ENCODE measurements at places on chromosomes 2 and 18. TPM values are rescaled to one million over a fixed set of nuclear protein-coding genes. Genes with fewer than 3 reads are reported as not detected.

GRCh38 chr2:12141618-12142258 lies 395.3 kb downstream of the LPIN1 start:
- no peak for DNase-seq
- no peak overlapping the region for H3K27ac ChIP-seq
- H3K36me3 ChIP-seq, result no peaks in the 10 kb centered on the region
- peaks cover 24% of the 10 kb centered on the region for H3K4me1 ChIP-seq
- no peak overlapping the region for H3K4me3 ChIP-seq
- no peaks in the 10 kb centered on the region for H3K27me3 ChIP-seq

GRCh38 chr2:175468431-175469098 lies 287.1 kb upstream of the ATP5MC3 start:
- H3K36me3 ChIP-seq, result no peaks in the 10 kb centered on the region
- DNase-seq, result no peak
- H3K4me3 ChIP-seq, result no peak overlapping the region

- H3K36me3 ChIP-seq, result no peaks in the 10 kb centered on the region
- no peaks in the 10 kb centered on the region for H3K27me3 ChIP-seq
- H3K27ac ChIP-seq, result peak overlapping the region; percentile 35
- no peak overlapping the region for H3K4me3 ChIP-seq
Measured at GRCh38 chr2:32863803-32864202, 83.0 kb upstream of the LTBP1 start.

- peaks cover 46% of the 10 kb centered on the region for H3K4me1 ChIP-seq
- no peaks in the 10 kb centered on the region for H3K27me3 ChIP-seq
- H3K36me3 ChIP-seq, result no peaks in the 10 kb centered on the region
- H3K4me3 ChIP-seq, result no peak overlapping the region
- no peak overlapping the region for H3K27ac ChIP-seq
Measured at GRCh38 chr18:35189510-35189909, 51.3 kb upstream of the ZNF397 start.

DNA sequence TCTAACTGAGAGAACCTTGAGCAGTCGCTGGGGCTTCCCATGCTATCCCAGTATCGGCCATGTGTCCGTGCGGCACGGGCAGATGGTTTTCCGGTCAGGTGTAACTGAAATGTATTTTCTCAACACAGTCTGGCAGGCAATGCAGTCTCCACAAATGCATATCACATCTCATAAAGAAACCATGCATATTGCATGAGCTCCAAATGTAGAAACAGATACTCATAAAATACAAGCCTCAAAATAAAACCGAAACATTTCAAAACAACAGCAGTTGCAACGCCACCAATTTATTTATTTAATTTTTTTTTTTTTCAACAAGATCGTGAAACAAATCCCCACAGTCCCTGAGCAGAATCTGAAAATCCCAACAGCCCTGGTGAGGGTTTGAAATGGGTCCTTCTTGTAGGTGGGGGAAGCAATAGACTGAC lies 299.4 kb downstream of the LPIN1 start:
- no peak for DNase-seq
- H3K27me3 ChIP-seq, result no peaks in the 10 kb centered on the region
- no peaks in the 10 kb centered on the region for H3K4me1 ChIP-seq
- H3K27ac ChIP-seq, result no peak overlapping the region

DNA sequence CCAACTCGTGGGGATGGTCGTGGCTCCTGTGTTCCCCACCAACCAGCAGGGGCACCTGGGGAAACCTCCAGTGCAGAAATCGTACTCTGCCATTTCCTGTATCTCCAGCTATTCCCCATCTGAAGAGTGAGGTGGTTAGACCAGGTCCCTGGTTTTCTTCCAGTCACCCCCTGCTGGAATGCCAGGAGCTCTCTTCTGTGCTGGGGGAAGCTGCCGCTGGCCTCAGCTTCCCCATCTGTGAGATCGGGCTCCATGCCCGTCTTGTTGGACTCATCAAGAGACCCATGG lies 119.7 kb downstream of the INHBB start:
- H3K27ac ChIP-seq, result no peak overlapping the region
- peaks cover 98% of the 10 kb centered on the region for H3K27me3 ChIP-seq
- peak overlapping the region; percentile 52 for H3K4me3 ChIP-seq
- DNase-seq, result no peak
- H3K4me1 ChIP-seq, result peaks cover 16% of the 10 kb centered on the region
- no peaks in the 10 kb centered on the region for H3K36me3 ChIP-seq

DNA sequence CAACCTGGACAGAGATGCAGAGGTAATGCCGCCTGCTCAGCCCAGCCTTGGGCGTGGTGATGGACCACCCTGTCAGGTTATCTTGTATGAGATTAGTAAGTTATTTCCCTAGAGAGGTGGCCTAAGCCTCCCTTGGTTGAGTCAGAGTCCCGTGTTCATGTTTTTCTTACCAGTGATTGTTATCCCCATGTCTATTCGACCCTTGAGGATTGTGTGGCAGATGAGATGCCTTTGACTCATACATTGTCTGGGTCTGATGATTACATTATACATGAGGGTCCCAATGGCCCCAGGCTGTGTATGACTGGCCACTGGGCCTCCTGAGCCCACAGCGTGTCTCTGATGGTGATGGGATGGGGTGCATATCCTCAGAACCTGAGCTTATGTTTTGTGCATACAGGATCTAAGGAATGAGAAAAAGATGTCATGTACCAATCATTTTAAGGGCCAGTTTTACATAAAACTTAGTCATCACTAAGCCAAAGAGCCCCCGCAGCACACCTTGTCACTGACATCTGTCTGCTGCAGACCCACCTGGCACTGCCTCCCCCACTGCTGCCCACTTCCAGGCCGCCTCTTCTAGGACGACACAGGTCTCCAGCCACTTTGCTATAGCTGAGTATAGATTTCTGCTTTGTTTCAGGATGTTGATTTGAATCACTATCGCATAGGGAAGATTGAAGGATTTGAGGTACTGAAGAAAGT lies 7.7 kb downstream of the PPP1R7 start:
- no peak overlapping the region for H3K27ac ChIP-seq
- H3K36me3 ChIP-seq, result no peaks in the 10 kb centered on the region
- DNase-seq, result no peak
- H3K4me3 ChIP-seq, result no peak overlapping the region

DNA sequence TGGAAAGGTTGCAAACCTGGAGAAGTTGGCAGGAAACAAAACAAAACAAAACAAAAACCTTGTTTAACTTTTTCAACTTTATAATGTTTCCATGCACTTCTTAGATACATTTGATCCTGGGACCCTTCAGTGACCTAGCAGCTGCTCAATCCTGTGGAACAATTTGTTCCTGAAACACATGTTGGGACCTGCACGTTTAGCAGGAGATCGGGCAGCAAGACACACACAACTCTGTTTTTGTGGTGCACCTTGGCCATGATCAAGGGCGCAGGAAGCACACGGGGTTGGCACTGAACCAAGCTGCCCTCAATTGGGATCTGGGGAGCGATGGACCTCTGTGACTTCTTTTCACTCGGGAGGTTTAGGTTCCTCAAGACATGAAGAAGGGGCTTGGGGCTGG lies 268.7 kb downstream of the LOXHD1 start:
- H3K27me3 ChIP-seq, result no peaks in the 10 kb centered on the region
- DNase-seq, result no peak
- peaks cover 10% of the 10 kb centered on the region for H3K36me3 ChIP-seq
- no peak overlapping the region for H3K27ac ChIP-seq

The CDH20 gene
- total RNA-seq, result 0.63 TPM

The PRKAG3 gene
- not detected for total RNA-seq

The TRAK2 gene
- total RNA-seq, result 13.4 TPM
